Gastrocnemius medialis (tissue), 4 donors: ENCODE measurements at places on chromosomes 11 and 22. TPM values are rescaled to one million over a fixed set of nuclear protein-coding genes. Genes with fewer than 3 reads are reported as not detected.

GRCh38 chr22:35328472-35328885 lies 28.8 kb downstream of the TOM1 start:
- peaks cover 71% of the 10 kb centered on the region for H3K36me3 ChIP-seq
- no peak overlapping the region for H3K4me3 ChIP-seq
- peaks cover 7% of the 10 kb centered on the region for H3K4me1 ChIP-seq
- peak; percentile 90 for DNase-seq

DNA sequence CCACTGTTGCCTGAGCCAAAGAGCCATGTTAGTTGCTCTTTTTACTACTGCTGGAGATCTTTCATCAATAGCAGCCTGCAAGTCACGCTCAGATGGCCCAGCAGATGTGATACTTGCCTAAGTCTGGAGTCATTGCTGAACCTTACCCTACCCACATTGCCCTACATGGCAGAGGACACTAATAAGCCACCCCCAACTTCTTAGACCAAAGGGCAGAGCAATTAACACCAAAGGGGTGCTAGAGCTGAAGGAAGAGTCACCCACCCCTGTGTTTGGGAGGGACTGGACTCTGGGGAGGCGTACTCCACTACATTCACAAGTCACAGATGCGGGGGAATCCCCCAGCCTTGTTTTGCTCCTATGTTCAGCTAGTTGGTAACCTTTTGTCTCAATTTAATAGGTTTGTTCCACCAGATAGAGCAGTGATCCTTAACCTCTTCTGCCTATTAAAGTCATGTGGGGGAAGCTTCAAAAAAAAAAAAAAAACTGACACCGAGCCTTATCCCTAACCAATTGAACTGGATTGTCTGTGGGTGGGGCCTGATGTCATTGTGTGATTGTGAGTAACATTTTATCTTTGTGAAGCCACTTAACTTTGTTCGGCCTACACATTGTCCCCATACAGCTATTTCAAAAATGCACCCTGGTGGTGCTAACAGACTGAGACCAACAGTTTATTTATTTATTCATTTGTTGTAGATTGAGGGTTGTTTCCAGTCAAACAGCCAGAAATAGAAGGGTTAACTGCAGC lies 13.1 kb downstream of the ADM start:
- no peaks in the 10 kb centered on the region for H3K36me3 ChIP-seq
- peaks cover 16% of the 10 kb centered on the region for H3K4me1 ChIP-seq
- H3K27ac ChIP-seq: peak overlapping the region; percentile 58
- H3K27me3 ChIP-seq: no peaks in the 10 kb centered on the region

EFCAB6 gene
- total RNA-seq: 4.4 TPM

- DNase-seq: no peak
- no peaks in the 10 kb centered on the region for H3K36me3 ChIP-seq
- H3K27ac ChIP-seq: no peak overlapping the region
- no peak overlapping the region for H3K4me3 ChIP-seq
- no peaks in the 10 kb centered on the region for H3K4me1 ChIP-seq
These were observed 286.1 kb downstream of the RAB38 start for GRCh38 chr11:87889126-87889525.

GRCh38 chr22:24402460-24403192 lies 24.8 kb upstream of the ADORA2A start:
- peak overlapping the region; percentile 86 for H3K27ac ChIP-seq
- H3K36me3 ChIP-seq: no peaks in the 10 kb centered on the region
- peak; percentile 89 for DNase-seq
- H3K4me1 ChIP-seq: peaks cover 62% of the 10 kb centered on the region
- H3K27me3 ChIP-seq: no peaks in the 10 kb centered on the region

DNA sequence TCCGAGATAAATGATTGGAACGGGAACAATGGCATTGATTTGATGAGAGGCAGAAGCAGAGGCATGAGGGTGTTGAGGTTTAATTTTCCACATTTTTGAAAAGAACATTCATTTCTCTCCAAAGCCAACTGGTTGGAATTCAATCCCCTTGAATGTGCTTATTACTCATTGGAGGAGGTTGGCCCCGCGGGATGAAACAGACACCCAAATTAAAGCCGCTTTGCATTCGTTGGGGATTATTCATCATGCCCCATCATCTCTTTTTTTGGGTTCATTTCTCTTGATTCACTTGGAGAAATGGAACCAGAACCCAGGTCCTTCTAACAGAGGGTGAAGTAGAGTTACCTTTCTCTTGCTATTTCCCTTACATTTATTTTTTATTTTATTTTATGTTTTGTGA lies 47.6 kb upstream of the PARVG start:
- peaks cover 8% of the 10 kb centered on the region for H3K36me3 ChIP-seq
- H3K4me1 ChIP-seq: no peaks in the 10 kb centered on the region
- no peak overlapping the region for H3K4me3 ChIP-seq
- no peak for DNase-seq

PKP3 gene
- total RNA-seq: not detected

- no peak overlapping the region for H3K27ac ChIP-seq
- no peak for DNase-seq
- H3K36me3 ChIP-seq: peaks cover 21% of the 10 kb centered on the region
- no peaks in the 10 kb centered on the region for H3K27me3 ChIP-seq
- H3K4me3 ChIP-seq: no peak overlapping the region
These were observed 26.2 kb downstream of the MCM5 start for GRCh38 chr22:35425971-35426800.

TAF10 gene
- 57.2 TPM for total RNA-seq

- H3K4me3 ChIP-seq: no peak overlapping the region
- peaks cover 13% of the 10 kb centered on the region for H3K4me1 ChIP-seq
- no peaks in the 10 kb centered on the region for H3K27me3 ChIP-seq
- no peak overlapping the region for H3K27ac ChIP-seq
These were observed 3.4 kb downstream of the TIMM10 start for GRCh38 chr11:57527056-57527631.

GRCh38 chr11:18264035-18264434 lies 2.0 kb upstream of the SAA1 start:
- H3K4me3 ChIP-seq: no peak overlapping the region
- H3K4me1 ChIP-seq: no peaks in the 10 kb centered on the region
- H3K27me3 ChIP-seq: no peaks in the 10 kb centered on the region
- no peak for DNase-seq

DNA sequence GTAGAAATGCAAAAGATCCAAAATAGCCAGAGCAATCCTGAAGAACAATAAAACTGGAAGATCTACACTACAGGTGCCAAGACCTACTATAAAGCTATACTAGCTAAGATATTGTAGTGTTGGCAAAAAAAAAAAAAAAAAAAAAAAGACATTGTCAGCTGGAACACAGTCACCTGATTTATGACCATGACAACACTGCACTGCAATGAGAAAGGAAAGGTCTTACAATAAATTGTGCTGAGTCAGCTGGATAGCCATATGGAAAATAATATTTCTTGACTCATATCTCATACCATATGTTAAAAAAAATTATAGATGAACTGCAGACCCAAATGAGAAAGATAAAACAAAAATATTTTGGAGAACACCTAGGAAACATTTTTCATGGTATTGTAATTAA lies 3.1 kb upstream of the PANX3 start:
- no peak overlapping the region for H3K27ac ChIP-seq
- no peak for DNase-seq
- no peaks in the 10 kb centered on the region for H3K27me3 ChIP-seq

- H3K36me3 ChIP-seq: no peaks in the 10 kb centered on the region
- H3K27ac ChIP-seq: no peak overlapping the region
- H3K27me3 ChIP-seq: no peaks in the 10 kb centered on the region
- DNase-seq: no peak
- H3K4me3 ChIP-seq: no peak overlapping the region
These were observed 112.4 kb upstream of the PITPNB start for GRCh38 chr22:28031383-28031922.

GRCh38 chr22:23109441-23109978 lies 32.3 kb downstream of the RSPH14 start:
- H3K27me3 ChIP-seq: no peaks in the 10 kb centered on the region
- no peak overlapping the region for H3K4me3 ChIP-seq
- no peaks in the 10 kb centered on the region for H3K36me3 ChIP-seq
- no peak overlapping the region for H3K27ac ChIP-seq
- H3K4me1 ChIP-seq: no peaks in the 10 kb centered on the region

DNA sequence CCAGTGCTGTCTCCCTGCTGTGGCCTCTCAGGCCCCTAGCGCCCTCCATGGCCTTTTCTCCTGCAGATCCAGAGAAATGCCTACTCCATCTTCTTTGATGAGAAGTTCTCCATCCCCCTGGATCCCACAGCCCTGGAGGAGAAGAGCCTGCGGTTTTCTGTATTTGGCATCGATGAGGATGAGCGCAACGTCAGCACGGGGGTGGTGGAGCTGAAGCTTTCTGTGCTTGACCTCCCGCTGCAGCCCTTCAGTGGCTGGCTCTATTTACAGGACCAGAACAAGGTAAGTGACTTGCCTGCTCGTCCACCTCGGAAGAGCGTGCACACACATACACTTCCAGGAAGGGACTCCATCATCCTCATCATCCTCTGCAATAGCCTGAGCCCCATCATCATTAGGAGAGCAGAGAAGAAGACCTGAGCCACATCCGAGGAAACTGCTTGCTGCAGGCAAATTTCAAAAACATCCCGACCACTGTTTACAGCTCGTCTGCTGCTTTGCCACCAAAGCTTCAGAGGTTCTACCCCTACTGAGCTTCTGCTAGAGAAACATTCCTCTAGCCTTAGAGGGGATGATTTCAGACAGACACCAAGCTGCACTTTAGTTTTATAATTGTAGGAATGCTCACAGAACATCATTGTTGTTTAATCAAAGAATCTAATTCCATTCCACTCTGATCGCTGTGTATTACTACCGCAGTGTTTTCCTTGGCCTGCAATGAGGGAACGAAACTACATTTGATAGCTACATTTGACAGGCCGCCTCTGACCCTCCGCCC lies 12.9 kb upstream of the RHOD start:
- H3K4me1 ChIP-seq: no peaks in the 10 kb centered on the region
- DNase-seq: no peak
- no peaks in the 10 kb centered on the region for H3K27me3 ChIP-seq

DNA sequence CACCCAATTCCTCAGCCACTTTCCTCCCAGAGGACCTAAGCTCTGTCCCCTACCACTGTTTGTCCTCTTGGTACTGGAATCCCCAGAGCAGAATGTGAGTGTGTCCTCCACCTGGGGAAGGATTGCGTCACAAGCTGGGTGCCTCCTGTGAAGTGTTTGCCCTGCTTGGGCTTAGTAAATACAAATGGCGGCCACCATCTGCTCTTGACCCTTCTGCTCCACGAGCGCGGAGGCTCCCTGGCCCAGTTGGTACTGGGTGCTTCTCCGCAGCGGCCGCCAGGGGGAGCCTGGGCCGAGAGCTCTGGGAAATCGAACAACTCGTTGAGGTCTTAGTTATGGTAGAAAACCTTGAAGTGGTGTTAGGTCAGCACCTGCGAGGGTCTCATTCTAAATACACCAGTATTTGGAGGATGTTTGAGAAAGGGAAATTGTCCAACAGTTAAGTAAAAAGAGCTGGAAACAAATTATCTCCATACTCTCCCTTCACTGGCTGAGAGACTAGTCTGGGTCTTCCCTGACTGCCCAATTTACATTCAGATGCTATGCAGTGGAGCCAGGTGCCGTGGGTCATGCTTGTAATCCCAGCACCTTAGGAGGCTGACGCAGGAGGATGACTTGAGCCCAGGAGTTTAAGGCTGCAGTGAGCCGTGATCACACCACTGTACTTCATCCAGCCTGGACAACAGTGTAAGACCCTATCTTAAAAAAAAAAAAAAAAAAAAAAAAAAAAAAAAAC lies 74.6 kb upstream of the TEAD1 start:
- H3K27ac ChIP-seq: no peak overlapping the region
- H3K27me3 ChIP-seq: no peaks in the 10 kb centered on the region
- DNase-seq: no peak
- no peaks in the 10 kb centered on the region for H3K36me3 ChIP-seq
- H3K4me1 ChIP-seq: peaks cover 6% of the 10 kb centered on the region

NRXN2 gene
- total RNA-seq: 0.85 TPM
